A673 (cell line): ENCODE measurements at places on chromosomes 6 and 20. TPM values are rescaled to one million over a fixed set of nuclear protein-coding genes. Genes with fewer than 3 reads are reported as not detected.

DNA sequence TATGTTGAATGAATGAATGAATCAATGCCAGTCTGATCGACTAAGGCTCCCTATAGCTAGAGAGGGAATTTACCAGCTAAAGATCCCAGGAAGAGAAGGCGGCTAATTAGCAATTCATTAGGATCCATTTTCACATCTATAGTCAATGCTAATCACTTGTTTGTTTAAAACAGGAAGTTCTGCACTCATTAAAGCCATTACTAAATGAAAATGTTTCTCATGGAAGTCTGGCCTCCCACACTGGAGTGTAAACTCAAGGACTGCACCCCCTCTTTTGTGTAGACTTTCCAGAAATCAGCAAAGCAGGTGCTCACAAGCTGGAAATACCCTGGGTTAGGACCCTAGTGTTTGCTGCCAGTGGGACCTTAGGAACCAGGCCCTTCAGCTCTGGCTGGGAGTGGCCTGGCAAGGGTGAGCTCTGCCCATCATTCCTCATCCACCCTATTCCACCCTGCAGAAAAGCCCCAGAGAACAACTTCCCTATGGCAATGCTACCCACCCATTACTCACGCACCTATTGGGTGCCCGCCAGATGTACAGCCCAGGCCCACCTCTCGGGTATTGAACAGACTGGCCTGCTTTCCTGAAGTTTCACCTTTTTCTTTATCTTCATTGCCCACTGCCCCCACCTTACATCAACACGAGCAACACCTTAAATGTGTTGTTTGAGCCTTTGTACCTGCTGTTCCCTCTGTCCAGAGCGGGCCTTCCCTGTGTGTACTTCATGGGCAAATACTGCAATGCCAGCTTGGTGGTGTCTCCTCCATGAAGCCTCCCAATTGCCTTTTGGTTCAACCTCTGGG, 60.8 kb downstream of the TTI1 start:
- no peak overlapping the region for H3K4me3 ChIP-seq
- no peaks in the 10 kb centered on the region for H3K36me3 ChIP-seq
- no peaks in the 10 kb centered on the region for H3K27me3 ChIP-seq
- peaks cover 17% of the 10 kb centered on the region for H3K4me1 ChIP-seq
- no peak overlapping the region for H3K27ac ChIP-seq

GRCh38 chr6:73032586-73032985, 192.7 kb downstream of the KHDC1L start:
- H3K36me3 ChIP-seq = no peaks in the 10 kb centered on the region
- H3K4me1 ChIP-seq = peaks cover 9% of the 10 kb centered on the region
- H3K4me3 ChIP-seq = no peak overlapping the region

The MYLK2 gene
- 1.2 and 1.3 TPM in 2 replicates for total RNA-seq

DNA sequence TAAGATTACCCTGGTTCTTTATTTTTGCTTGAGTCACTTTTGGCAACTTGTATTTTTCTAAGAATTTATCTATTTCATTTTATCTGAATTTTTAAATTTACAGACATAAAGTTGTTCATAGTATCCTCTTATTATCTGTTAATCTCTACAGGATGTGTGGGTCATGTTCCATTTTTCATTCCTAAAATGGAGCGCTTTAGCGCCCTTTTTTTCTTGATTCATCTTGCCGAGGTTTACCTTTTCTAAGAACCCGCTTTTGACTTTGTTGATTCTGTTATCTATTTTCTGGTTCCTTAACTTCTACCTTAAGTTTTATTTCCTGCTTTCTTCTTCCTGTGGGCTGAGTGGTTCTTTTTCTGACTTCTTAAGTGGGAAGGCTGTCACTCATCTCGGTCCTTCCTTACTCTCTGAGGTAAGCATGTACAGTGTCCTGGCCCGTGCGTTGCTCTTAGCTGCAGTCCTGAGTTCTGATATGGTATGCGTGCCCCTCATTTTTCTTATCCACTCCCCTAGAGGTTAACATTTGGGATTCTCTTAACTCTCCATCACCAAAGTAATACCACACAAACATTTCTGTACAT, 399.8 kb downstream of the CDC5L start:
- no peak for DNase-seq
- H3K4me3 ChIP-seq = no peak overlapping the region
- no peaks in the 10 kb centered on the region for H3K36me3 ChIP-seq

The FGD2 gene
- total RNA-seq = not detected in 2 replicates

The DUSP15 gene
- 0.31 TPM in 1 of 2 replicates, not detected in the other for total RNA-seq

GRCh38 chr6:151682251-151682650, 125.2 kb upstream of the ESR1 start:
- no peaks in the 10 kb centered on the region for H3K27me3 ChIP-seq
- no peak overlapping the region for H3K27ac ChIP-seq
- H3K4me3 ChIP-seq = no peak overlapping the region
- H3K36me3 ChIP-seq = no peaks in the 10 kb centered on the region

DNA sequence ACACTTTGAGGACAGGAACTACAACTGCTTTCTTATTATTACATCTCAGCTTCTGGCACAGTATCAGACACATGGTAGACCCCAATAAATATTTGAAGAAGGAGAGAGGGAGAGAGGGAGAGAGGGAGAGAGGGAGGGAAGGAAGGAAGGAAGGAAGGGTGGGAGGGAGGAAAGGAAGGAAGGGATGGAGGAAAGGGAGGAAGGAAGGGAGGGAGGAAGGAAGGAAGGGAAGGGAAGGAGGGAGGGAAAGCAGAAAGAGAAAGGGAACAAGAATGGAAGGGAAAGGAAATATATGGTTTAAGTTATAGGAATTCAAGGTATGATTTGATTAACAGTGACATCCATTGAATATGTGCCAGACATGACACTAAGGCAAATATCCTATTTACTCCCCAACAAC, 402.1 kb downstream of the KIF16B start:
- no peak for DNase-seq
- H3K4me3 ChIP-seq = no peak overlapping the region
- no peaks in the 10 kb centered on the region for H3K36me3 ChIP-seq

DNA sequence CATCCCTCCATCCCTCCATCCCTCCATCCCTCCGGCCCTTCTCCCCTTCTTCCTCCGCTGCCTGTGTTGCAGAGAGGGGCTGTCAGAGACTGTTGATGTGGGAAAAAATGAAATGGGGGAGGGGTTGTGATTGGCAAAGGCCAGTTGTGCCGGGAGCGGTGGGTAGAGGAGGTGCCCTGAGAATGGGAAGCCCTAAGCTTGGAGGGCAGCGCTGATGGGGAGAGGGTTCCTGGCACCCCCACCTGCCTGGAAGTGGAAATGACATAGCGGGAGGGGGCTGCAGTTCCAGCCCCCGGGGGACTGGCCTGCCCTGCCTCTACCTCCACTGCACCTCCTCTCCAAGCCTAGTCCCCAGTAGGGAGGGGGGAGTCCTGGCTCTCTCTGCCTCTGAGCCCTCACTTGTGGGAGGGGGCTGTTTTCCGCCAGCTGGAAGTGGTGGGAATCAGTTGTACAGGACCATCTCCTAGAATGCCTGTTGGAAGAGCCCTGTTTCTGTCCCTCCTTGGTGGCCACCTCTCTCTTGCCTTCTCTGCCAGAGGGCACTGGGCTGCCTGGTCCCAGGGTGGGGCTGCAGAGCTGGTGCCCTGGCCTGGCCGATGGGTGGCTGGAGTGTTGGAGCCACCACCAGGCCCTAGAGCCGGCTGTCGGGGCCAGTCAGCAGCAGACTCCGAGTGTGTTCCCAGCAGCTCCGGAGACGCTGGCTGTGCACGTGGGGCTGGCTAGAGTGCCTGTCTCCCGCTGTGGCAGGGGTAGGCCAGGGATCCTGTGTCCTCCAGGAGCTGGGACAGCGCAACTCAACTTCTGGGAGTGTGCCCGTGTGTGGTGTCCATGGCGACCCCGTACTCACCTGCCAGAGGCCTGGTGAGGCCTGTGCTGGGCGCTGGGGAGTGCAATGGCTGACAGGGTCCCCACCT, 1.5 kb downstream of the DLGAP4 start:
- no peak for DNase-seq
- peak overlapping the region; percentile 71 for H3K4me3 ChIP-seq
- H3K27me3 ChIP-seq = peaks cover 42% of the 10 kb centered on the region
- H3K4me1 ChIP-seq = peaks cover 22% of the 10 kb centered on the region

The TMEM74B gene
- total RNA-seq = 0.31 TPM in 1 of 2 replicates, not detected in the other

The MRPL2 gene
- 95.8 and 127 TPM in 2 replicates for total RNA-seq

DNA sequence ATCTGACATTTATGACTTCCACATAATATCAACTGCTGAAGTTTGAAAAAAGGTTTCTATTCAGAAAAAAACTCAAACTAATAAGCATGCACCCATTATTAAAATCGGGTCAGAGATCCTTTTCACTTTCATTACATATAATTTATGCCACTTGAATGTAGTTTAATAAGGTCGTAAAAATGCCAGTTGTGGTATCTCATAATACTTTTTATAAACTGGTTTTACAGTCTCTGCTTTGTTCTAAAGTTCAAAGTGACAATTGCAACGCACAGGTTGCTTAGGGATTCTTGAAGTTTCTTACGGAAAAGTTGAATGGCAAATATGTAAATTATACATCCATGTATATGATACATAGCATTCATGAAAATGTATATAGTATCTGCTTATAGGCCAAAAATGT, 229.4 kb upstream of the CEP162 start:
- H3K27ac ChIP-seq = no peak overlapping the region
- H3K36me3 ChIP-seq = no peaks in the 10 kb centered on the region
- no peaks in the 10 kb centered on the region for H3K4me1 ChIP-seq
- no peak for DNase-seq
